ENCODE measurements at places on chromosomes 12 and 14. TPM values are rescaled to one million over a fixed set of nuclear protein-coding genes. Genes with fewer than 3 reads are reported as not detected.

DNA sequence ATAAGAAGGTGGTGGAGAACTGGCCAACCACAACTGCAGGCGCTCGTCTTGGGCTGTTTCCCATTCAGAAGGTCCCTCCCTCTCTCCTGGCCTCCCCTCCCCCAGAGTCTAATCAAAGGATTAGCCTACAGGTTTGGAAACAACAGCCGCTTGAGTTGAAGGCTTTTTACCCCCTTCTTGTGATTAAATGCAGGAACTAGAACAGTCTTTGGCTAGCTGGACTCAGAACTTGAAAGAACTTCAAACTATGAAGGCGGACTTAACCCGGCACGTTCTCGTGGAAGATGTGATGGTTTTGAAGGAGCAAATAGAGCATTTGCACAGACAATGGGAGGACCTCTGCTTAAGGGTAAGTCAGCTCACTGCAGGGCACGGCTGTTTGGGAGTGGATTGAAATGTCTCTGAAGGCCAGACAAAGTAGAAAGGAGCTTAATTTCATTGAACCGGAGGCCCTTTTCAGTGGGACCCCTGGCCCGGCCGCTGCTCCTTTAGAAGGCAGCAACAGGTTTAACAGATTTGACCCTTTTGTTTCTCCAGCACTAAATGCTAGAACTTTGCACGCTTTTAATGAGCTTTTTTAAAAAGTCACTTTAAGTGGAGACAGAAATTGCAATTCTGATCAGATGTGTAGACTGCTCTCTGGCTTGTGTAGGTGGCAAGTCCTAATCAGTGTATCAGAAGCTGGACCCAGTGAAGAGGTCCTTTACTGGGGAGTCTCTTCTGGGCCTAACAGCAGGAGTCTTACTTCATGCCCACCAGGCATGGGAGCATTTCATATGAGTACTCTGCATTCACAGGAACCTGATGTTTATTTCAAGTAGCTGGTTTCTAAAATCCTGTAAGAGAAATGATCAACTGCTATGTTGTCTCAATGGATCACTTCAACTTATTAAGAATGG, 107.7 kb downstream of the ESR2 start:
- no peak overlapping the region for H3K4me3 ChIP-seq
- no peak overlapping the region for H3K27ac ChIP-seq
- no peaks in the 10 kb centered on the region for H3K36me3 ChIP-seq
- H3K27me3 ChIP-seq: no peaks in the 10 kb centered on the region
- no peak for DNase-seq

- no peak for DNase-seq
- H3K4me1 ChIP-seq: no peaks in the 10 kb centered on the region
- H3K36me3 ChIP-seq: no peaks in the 10 kb centered on the region
- H3K27ac ChIP-seq: no peak overlapping the region
- no peak overlapping the region for H3K4me3 ChIP-seq
Measured at GRCh38 chr12:114878781-114879180, 194.8 kb upstream of the TBX3 start.

The CMA1 gene
- not detected for total RNA-seq

The FAM186B gene
- total RNA-seq: not detected
